Stimulated activated CD4-positive, alpha-beta T cell treated with anti-CD3 and anti-CD28 coated beads, Interleukin-1b, Interleukin-23, amount 100 ng/mL, for 24 hours (primary cell): ENCODE measurements at places on chromosomes 13 and 19.

DNA sequence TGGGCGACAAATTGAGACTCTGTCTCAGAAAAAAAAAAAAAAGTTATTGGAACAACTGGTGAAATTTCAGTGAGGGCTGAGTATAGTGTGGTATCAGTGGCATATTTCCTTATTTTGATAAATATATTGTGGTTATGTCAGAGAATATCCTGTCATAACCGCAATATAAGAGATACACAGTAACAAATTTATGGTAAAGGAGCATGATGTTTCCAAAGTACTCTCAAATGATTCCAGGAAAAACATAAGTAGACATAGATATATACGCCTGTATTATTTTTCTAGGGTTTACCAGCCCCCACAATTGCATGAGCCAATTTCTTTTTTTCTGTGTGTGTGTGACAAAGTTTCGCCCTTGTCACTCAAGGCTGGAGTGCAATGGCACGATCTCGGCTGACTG is 5.7 kb upstream of the C5AR1 start:
- no peak for DNase-seq

GRCh38 chr13:48731001-48731658 is 77.4 kb downstream of the CYSLTR2 start:
- no peak for DNase-seq

- no peak for DNase-seq
These were observed 332.1 kb downstream of the LMO7 start for GRCh38 chr13:75968103-75968838.

DNA sequence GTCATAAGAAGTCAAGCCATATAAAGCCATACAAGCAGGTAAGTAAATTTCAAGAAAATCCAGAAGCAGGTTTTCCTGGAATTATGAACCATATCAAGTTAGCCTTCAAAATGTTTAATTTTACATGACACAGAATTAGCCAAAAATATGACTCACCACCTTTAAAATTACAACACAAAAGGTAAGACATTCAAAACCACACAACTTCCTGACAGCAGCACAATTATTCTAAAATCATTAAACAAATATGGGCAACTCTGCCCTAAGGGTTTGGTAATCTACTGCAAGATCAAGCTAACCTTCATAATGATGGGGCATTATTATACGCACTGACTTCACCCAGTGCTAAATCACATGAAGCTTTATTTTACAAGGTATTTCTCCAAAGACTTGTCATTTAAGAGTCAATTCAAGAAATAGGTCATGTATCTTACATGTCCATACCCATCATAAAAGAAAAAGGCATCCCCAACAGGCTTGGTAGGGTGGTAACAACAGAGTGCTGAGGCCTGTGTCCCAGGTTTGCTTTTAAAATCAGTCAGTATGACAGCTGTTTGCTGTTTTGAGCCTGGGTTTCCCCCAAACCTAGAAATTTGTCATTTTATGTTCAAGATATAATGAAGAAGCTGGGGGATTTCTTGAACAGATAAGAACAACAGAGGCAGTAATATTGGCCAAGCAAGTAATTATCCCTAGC is 15.2 kb downstream of the RCBTB1 start:
- no peak for DNase-seq

GRCh38 chr13:109119896-109120295 is 490.5 kb downstream of the MYO16 start:
- DNase-seq, result no peak

DNA sequence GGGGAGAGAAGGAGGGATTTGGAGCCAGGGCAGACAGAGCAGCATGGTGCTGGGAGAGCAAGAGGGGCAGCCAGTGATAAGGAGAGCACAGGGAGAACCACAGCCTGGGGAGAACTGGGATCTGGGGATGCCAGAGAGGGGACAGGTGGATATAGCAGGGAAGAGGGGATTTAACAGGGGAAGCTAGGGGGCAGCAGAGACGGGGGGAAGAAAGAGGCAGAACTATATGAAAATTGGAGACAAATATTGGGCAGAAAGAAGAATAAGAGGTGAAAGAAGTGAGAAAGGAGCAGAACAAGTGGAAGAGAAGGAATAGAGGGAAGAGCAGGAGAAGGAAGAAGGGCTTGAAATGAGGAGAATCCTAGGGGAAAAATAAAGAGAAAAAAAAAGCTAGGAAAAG is 6.5 kb upstream of the ZNF528 start:
- DNase-seq, result no peak

GRCh38 chr19:18520848-18521691 is 800 bp downstream of the ELL start:
- no peak for DNase-seq

DNA sequence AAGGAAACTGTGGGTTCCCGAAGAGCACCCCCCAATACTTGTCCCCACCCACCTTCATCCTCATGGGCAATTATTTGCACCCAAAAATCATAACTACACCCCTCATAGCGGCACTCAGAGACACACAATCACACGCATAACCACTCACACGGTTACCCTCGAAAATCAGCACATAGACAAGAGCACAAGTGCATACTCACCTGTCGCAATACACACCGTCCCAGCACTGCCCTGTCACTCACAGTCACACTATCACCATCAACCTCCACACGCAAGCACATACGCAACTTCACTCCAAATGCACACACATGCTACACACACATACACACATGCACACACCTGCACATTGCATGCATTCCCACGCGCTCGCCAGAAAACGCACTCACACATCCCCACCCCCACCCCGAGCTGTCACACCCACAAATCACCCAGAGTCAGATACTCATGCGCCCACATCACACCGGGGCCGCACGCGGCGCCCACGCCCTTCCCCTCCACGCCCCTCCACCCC is 535 bp downstream of the COL5A3 start:
- no peak for DNase-seq

GRCh38 chr13:37417060-37417441 is 181.5 kb downstream of the POSTN start:
- no peak for DNase-seq

- no peak for DNase-seq
These were observed 91.3 kb downstream of the ZMYM2 start for GRCh38 chr13:20049558-20050473.

DNA sequence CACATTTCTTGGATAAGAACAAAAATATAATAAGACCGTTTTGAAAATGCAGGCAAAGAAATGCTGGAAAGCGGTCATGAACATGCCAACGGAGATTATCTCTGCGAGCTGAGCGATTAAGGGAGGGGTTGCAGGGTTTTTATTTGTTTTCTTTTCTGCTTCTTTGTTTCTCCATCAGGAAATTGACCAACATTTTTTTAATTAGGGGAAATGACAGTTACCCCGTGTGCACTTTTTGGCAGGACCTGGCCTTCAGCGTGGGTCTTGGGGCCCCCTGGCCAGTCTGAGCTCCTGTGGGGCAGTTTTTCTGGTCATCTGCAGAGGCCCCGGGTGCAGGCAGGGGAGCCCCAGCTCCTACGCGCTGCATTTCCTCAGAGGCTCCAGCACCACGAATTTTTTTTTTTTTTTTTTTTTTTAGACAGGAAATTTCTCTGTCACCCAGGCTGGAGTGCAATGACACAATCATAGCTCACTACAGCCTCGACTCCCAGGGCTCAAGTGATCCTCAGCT is 31.3 kb upstream of the HOMER3 start:
- no peak for DNase-seq

DNA sequence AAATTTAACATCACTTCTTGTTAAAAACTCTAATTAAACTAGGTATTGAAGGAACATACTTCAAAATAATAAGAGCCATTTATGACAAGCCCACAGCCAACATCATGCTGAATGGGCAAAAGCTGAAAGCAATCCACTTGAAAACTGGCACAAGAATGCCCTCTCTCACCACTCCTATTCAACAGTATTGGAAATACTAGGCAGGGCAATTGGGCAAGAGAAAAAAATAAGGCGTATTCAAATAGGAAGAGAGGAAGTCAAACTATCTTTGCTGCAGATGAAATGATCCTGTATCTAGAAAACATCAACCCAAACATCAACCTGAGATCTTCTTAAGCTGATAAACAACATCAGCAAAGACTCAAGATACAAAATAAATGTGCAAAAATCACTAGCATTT is 15.6 kb upstream of the LILRB1 start:
- DNase-seq, result no peak

GRCh38 chr13:107681600-107681999 is 533.7 kb downstream of the LIG4 start:
- no peak for DNase-seq

DNA sequence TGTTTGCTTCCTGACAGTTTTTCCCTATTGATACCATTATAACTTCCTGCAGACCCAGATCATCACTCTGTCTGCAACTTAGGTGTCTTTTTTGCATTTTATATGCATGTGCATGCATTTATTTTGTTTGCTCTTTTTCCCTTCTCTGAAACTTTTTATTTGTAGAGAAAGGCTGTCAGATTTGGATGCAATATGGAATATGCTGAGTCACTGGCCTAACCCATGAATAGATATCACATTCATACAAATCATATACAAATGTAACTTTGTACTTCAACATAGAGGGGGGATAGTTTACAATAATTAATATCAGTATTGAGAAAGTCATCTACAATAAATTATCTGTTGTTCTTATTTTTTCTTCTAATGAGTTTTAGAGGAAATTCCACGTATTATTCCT is 1465.0 kb downstream of the EFNB2 start:
- DNase-seq, result no peak

GRCh38 chr13:75432045-75432444 is 49.9 kb downstream of the TBC1D4 start:
- no peak for DNase-seq

- DNase-seq, result no peak
These were observed 3.3 kb downstream of the ISYNA1 start for GRCh38 chr19:18434411-18435175.

- DNase-seq, result no peak
These were observed 109.7 kb downstream of the LRCH1 start for GRCh38 chr13:46662690-46663089.

GRCh38 chr13:46369506-46370277 is 17.4 kb downstream of the RUBCNL start:
- no peak for DNase-seq

- no peak for DNase-seq
These were observed 738 bp downstream of the DMWD start for GRCh38 chr19:45791744-45792469.

- DNase-seq, result no peak
These were observed 16.1 kb downstream of the SBK2 start for GRCh38 chr19:55520691-55521292.

GRCh38 chr13:44365008-44365407 is 8.6 kb upstream of the SERP2 start:
- DNase-seq, result no peak
